ENCODE measurements at places on chromosomes 12 and 14.

DNA sequence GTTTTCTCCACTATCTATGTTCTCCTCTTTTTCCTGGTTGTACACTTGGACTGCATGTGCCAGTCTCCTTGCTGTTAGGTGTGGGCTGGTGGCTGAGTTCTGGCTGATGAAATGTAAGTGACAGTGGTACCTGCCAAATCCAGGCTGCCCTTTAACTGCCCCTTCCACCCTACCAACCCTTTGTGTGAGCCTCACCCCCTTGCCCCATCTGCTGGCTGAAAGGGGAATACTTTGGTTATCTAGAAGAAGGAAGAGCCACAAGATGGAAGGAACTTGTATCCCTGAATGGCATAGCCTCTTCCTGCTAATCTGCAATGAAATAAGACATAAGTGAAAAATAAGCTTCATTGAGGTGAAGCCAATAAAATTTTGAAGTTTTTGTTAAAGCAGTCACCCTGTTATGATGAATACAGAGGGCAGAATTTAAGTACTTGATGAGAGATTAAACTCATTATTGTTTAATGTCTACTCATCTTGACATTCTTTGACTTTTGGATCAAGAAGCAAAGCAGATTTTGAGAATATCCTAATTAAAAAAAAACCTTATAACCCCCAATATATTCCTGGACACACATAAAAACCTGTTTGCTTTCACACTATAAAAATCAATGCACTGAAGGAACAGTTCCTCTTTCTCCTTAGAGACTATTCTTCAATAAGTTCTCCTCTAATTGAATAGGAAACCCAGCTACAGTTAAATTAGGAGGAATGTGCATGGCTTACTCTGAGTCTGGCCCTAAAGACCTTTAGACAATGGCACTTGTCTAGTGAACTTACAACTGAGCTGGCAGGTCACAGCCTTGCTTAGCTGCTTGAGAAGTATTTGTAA lies 262.6 kb upstream of the BTG1 start:
- no peak for DNase-seq

DNA sequence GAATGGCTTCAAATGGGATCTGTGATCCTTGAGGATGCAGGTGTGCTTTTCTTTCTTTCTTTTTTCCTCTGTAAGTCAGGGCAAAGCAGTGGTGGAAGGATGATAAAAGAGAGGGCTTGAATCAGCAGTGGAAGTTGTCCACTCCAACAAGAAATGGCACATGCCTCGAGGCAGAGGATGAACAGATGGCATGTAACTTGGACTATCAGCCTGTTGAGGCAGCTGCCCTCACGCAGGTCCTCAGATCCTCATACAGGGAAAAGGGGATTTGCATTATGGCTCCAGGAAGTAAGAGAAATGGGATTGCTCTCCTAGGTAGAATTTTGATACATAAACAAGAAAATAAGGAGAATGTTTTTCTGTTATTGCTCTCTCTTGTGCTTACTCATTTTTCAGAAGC lies 368.0 kb downstream of the FUT8 start:
- DNase-seq: no peak

DNA sequence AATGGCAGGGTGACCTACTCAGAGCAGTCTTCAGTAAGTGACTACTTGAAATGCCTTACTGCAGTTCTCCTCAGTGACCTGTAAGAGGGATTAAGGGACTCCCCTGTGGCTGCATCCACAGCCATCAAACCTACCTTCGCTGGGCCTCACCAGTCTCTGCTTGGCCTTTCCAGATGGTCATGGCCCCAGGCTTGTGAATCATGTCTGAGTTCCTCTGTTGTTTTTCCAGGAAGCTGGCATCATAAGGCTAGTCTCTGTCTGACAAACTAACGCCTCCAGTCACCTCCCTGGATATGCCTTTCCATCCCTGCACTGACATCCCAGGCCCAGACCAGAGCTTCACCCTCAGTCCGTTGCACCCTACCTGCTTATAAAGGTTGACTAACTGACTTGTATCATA lies 14.0 kb downstream of the RNASE2 start:
- DNase-seq: no peak

- DNase-seq: no peak
Observed at GRCh38 chr14:98160901-98161300, 1111.1 kb downstream of the BCL11B start.

DNA sequence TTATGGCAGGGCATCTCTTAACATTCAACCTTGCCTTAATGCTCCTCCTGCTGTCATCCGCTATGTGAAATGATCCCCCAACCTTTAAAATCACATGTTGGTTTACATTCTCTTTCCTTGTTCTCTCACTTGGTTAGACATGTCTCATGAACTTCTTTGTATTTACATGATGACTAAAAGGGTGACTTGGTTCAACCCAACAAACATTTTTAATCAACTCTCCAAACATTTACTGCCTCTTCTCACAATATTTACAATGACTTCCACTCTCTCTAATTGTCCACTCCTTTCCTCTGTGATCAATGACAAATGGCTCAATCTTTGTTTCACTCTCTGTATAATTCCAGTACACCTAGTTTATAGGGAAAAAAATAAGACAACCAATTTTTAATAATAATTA lies 506.1 kb downstream of the NELL2 start:
- DNase-seq: no peak

DNA sequence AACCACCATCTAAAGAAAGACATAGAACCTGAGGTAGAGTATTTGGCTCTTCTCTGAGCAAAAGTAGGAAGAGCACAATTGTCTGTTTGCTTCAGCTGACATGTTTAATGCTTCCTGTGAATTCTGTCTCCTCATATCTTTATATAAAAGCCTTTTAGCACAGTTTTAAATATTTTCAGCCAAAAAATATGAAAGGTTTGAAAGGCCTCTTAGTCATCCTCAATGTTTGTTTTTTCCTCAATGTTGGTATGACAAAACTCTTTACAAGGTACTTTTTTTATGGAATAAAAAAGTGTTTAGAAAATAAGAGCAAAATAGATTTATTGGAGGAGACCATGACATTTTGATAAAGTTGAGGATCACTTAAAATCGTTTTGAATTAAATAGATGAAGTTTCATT lies 360.9 kb downstream of the NAV3 start:
- no peak for DNase-seq

- no peak for DNase-seq
Observed at GRCh38 chr12:93256256-93256969, 121.3 kb upstream of the NUDT4 start.

DNA sequence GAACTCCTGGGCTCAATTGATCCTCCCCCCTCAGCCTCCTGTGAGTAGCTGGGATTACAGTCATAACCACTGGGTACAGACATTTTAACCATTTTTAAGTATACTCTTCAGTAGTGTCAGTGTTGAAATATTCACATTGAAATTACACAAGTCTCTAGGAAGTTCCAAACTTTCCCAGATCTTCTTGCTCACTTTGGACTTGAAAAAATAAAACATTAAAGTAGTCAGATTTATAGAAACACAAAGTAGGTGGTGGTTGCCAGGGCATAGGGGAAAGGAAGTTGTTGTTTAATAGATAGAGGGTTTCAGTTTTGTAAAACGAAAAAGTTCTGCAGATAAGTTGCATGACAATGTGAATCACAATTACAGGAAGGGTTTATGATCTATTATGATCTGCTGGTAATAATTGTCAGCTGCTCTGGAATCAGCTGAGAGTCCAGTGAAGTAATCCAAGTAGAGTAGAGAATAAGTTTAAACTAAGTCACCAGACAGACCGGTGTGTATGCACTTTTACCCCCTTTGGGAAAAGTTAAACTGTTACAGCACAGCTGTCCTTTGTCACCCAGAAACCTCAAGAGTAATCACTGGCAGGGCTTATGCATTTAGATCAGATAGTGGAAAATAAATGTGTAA lies 27.4 kb downstream of the PCNX1 start:
- no peak for DNase-seq

GRCh38 chr14:98966016-98966415 lies 306.0 kb downstream of the BCL11B start:
- DNase-seq: no peak

DNA sequence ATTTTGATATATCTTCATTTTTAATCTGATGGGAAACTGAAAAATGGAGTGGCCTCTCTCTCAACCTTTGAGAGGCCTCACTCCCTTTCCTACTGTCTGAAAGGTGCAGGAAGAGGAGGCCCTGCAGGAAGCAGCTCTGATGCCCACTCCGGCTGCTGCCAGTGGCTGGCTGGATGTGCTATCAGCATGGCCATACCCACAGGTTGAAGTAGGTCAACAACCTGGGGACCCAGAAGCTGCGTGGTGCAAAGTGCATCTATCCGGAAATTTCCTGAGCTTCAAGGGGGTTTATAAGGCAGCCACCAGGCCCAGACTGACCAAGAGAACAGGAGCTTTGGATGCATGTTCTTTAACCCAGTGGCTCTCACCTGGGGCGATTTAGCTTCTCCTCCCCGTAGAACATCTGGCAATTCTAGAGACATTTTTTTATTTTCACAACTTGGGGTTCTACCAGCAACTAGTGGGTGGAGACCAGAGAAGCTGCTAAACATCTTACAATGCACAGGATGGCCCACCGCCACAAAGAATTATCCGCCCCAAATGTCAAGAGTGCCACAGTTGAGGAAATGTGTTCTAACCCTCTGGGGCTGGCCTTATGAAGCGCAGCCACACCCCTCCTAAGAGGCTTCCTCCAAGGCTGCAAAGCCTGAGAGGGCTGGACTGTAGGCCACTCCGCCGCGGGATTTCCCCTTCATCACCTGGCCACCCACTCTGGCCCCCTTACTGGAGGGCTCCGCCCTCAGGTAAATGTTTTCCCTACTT lies 8.2 kb upstream of the BATF start:
- no peak for DNase-seq

DNA sequence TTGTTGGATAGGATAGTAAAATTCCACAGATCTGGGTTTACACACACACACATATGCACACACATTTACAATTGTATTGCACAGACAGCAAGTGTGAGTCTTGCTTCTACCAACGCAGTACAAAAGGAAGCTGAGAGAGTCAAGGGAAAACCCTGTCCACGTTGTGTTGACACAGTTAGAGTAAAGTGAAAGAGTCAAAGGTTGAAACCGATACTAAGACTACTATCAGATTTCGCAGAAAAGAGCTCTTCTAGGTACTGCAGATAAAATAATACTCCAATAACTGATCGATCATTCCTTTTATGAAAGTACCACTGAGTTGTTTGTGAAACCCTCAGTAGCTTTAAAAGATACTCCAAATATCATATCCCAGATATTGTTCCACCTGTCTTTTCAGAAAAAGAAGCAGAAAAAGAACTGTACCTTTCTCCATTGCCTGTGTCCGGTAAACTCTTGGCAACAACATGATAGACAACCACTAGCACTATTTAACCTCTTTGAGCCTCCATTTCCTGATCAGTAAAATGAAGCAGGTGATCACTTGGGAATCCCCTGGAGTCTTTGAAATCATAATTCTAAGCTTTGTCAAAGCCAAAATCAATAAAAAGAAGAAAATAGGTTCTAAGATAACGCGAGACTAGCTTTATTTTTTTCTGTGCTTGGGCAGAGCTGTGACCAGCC lies 224.6 kb upstream of the FOXN3 start:
- DNase-seq: no peak

DNA sequence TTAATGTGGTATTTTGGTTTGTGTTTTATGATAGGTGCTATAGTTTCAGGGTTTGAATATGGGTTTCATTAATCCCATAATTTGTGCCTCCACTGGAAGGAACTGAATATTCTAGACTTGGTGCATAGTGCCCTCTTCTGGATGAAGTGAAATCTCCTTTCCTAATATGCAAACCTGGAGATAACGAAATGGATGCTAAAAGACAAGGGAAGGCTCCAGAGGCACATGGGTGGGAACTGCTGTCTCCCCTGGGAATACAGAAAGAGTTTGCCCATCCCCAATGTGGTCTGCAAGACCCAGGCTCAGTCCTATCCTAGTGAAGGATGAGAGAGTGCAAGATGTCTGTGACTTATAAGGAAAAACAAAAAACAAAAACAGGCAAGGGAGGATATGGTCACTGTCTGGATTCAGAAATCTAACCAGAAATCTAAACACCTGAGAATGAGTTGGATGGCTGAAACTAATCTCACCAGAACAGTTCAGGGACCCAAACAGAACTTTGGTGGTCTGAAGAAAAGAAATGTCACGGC lies 142.3 kb upstream of the TMPO start:
- DNase-seq: no peak

GRCh38 chr12:56634242-56634836 lies 4.2 kb upstream of the BAZ2A start:
- DNase-seq: no peak

DNA sequence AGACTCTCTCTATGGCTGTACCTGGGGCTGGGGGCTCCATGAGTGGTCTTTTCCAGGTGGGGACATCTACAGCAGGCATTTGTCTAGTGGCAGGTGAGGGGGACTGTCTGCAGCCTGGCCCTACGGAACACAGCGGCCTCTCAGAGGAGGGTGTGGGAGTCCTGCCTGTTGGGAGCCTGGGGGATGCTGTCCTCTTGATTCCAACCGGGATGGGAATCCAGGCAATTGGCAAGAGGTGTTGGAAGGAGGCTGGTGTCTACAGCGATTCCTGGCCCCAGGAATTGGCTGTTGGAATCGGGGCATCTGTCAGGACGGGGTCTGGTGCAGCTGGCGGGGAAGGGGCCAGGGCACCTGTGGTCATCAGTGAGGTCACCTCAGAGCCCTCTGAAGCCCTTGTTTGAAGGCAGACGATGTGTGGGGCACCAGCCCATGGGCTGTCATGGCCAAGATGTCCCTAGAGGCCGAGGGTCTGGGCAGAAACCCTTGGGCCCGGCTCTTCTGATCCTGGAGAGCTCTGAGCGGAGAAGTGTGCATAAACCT lies 386.3 kb downstream of the TMEM121 start:
- no peak for DNase-seq

DNA sequence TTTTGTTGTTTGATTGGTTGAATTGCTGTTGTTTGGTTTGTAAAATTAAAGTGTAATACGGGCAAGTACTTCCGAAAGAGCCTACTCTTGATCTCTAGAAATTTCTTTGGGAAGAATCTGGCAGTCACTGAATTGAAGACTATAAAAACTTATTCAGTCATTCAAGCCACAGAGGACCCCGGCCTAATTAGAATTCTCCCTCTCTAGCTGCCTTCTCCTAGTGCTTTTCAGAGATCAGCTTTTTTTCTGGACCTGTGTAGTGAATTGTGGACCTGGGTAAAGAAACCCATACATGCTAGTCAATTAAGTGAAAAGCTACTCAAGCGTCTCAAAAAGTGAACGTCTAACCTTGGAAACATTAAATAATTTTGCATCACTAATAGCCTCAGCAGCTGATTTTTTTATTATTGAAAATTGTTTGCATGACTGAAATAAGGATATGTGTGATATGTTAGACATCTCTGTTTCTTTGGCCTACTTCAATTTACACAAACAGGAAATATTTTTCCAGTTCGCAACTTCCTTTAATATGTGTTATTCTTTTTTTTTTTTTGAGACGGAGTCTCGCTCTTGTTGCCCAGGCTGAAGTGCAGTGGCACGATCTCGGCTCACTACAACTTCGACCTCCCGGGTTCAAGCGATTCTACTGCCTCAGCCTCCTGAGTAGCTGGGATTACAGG lies 27.2 kb downstream of the EFCAB11 start:
- DNase-seq: no peak

- DNase-seq: no peak
Observed at GRCh38 chr14:104131968-104132732, 6.2 kb upstream of the KIF26A start.
